ENCODE measurements at places on chromosomes 2 and 18.

DNA sequence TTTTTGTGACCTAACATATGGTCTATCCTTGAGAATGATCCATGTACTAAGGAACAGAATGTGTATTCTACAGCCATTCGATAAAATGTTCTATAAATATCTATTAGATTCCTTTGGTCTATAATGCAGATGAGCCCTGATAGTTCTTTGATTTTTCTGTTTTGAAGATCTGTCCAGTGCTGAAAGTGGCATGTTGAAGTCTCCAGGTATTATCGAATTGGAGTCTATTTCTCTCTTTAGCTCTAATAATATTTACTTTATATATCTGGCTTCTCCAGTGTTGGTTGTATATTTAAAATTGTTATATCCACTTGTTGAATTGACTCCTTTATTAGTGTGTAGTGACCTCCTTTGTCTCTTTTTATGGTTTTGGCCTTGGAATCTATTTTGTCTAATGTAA, 377.9 kb downstream of the ARL6IP6 start:
- DNase-seq, result no peak

- DNase-seq, result no peak
Observed at GRCh38 chr2:11863103-11863502, 116.7 kb downstream of the LPIN1 start.

GRCh38 chr2:68855550-68855949, 15.6 kb downstream of the BMP10 start:
- DNase-seq, result no peak

DNA sequence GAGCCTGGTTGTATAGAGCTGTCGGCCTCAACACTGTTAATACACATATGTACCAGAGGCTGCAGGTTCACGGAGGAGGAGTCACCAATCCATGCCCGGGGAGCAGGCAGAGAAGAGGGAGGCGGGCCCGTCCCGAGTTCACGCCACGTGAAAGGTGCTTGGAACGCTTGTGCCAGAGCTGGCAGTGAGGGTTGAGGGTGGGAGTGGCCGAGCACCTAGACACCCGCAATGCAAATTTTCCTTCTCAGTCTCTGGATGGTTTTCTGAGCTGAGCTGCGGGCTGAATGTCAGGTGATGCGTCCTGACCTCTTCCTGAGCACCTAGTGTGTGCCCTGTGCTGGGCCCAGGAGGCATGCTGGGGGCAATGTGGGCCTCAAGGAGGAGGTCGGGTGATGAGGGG, 52.2 kb downstream of the ODC1 start:
- no peak for DNase-seq

GRCh38 chr2:109364217-109364616, 235.2 kb downstream of the SH3RF3 start:
- DNase-seq, result no peak

Data from cortex of kidney (tissue), 1 donor.